NCI-H1417 (cell line): ENCODE measurements at places on chromosomes 4 and X.
A peak's percentile ranks its signal among the peaks of the same experiment; 100 is the strongest.

DNA sequence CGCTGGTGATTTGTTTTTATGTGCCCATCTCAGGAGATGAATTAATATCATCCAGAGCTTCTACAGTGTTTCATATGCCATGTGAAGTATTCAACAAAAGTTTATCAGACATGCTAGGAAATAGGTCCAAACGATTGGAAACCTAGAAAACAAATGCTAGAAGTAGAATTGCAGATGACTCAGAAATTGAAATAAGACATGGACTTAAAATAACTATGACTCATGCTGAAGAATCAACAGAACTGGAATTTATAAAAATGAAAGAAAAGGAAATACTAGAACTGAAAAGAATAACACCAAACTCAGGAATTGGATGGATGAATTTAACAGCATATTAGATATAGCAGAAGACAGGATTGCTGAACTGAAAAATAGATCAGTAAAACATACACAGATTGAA, 172.7 kb upstream of the GIMD1 start:
- no peak for DNase-seq

- no peak for DNase-seq
Observed at GRCh38 chr4:113921089-113921794, 58.2 kb downstream of the ARSJ start.

GRCh38 chr4:8303485-8304281, 34.1 kb downstream of the HTRA3 start:
- no peak for DNase-seq

DNA sequence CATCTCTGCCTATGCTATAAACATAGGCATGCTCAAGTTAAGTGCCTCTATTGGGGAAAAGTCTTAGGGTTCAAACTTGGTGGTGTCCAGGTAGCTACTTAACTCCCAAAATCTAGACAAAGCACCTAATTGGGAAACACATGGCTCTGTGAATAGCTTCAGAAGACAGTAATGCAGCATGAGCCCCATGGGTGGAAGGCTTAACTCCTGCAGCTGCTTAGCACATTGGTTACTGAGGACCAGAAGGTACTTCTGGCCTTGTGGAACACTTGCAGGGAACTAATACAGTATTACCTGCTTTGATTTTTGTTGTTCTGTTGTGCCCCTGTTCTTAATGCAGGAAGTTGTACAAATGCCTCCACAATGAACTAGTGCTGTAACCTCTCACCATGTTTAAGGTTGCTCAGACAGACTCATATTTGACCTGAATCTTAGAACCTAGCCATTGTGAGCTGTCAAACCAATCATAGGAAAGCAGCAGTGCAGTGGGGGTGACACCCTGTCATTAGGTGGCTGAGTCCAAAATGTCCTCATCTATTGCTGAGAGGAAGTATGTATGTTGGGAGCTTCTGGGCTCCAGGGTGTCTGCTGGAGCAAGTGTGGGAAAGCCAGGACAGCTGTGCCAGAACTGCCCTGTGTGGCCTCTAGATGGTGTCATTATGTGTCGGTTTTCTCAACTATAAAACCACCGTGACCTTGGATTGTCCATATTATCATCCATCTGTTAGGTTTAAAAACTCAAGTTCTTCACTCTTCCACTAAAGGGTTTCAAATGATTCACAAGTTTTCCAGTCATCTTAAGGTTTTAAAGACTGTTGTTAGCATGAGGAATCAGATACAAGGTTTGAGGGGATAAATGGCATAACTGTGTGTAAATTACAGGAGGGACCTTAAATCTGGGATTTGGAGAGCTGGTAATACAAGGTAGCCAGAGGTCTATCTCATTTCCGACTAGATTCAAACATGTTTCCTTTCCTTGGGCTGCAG, 69.9 kb upstream of the WDR1 start:
- DNase-seq = no peak

GRCh38 chr4:78185117-78185516, 128.0 kb downstream of the FRAS1 start:
- no peak for DNase-seq

GRCh38 chr4:86313656-86314055, 46.2 kb downstream of the MAPK10 start:
- DNase-seq = no peak

DNA sequence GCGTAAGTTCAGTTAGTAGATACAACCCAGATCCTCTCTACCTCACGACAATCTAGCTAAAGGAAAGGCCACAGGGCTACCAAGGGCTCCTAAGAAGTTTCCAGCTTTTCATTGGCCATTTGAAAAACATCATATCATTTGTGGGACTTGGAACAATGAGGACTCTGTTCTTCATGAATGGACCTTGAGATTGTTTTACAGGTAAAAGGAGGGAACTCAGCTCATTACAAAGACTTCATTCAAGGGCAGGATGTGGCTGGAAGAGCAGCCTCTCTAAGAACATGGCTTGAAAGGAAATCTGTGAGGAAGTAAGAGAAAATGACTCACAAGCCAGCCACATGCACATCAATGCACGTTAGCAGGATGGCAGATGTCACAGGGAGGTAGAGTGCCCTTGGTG, 105.9 kb upstream of the SLC7A11 start:
- DNase-seq = no peak

DNA sequence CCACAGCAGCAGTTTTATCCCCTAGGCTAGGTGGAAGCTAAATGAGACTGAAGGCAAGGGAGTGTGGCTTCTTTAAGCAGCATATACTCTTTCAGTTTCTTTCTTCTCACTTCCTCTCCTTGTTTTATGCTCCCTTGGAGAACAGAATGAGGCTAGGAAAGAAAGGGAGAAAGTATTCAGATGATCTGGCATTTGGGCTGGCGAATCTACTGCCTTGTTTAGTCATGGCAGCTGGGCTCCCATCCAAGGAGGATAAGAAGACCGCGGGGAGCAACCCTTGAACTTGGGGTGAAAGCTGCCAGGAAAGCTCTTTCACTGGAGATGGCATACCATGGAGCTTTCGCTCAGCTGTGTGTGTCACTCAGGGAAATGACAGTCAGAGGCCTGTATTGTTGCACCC, 72.1 kb downstream of the ARHGEF38 start:
- no peak for DNase-seq

- no peak for DNase-seq
Observed at GRCh38 chr4:26964994-26965393, 104.4 kb downstream of the STIM2 start.

DNA sequence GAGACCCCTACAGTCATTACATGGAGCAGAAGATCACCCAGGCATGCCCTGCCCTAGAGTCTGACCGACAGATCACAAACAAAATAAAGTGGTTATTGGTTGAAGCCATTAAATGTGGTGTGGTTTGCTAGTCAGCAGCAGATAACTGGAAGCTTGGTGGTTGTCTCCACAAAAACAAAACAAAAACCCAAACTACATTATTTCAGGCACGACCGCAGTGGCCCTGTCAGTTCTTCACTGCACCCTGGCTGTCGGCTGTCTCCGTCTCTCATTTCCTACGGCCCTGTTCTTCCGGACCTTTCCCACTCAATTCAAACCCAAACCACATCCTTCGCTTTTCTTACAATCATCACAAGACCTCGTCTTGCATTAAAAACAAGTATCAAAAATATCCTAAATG, 521.3 kb upstream of the ZFP42 start:
- DNase-seq = no peak

- no peak for DNase-seq
Observed at GRCh38 chrX:120378570-120378969, 16.7 kb downstream of the ATP1B4 start.

GRCh38 chr4:22408474-22408873, 107.4 kb downstream of the ADGRA3 start:
- DNase-seq = no peak

DNA sequence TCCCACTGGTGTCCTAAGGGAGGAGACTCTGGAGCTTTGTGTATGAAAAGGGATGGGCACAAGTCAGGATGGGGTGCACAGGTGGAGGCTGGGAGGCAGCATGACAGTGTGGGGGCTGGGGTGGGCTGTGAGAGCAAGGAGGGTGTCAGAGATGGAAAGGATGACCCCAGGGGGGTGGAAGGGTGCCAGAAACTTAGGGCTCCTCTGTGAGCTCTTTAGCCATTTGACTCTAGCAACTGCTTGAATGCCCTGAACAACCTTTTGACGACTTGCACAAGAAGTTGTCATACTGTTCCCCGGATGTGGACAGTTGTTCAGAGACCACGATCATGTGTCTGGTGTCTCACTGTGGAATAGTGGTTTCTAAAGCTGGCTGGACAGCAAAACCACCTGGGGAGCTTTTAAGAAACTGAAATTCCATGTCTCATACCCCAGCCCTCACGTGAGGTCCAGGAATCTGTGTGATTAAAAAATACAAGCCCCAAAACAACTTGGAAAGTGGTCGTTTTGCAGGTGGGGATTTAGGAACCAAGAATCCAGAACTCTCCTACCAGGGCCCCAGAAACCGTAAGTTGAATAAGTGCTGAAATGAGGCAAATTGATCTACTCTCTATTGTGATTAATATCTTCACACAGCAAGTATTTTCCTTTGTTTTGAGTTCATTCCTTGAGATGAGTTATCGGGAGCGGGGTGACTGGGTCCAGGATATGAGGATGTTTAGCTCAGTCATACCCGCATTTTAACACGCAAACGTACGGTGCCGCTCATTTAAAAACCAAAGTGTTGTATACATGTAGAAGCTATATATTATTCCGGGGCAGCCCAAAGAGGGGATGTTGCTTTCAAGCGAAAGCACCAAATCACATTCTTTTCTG, 3.4 kb downstream of the RHOH start:
- DNase-seq = no peak

DNA sequence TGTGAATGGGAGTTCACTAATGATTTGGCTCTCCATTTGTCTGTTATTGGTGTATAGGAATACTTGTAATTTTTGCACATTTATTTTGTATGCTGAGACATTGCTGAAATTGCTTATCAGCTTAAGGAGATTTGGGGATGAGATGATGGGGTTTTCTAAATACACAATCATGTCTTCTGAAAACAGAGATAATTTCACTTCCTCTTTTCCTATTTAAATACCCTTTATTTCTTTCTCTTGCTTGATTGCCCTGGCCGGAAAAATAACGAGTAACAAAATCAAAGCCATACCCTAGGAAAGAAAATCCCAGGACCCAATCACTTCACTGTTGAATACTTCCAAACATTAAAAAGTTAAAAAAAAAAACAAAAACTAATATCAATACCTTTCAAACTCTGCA, 67.7 kb upstream of the UGT2B4 start:
- no peak for DNase-seq

GRCh38 chr4:95957759-95958158, 117.9 kb downstream of the PDHA2 start:
- DNase-seq = no peak

DNA sequence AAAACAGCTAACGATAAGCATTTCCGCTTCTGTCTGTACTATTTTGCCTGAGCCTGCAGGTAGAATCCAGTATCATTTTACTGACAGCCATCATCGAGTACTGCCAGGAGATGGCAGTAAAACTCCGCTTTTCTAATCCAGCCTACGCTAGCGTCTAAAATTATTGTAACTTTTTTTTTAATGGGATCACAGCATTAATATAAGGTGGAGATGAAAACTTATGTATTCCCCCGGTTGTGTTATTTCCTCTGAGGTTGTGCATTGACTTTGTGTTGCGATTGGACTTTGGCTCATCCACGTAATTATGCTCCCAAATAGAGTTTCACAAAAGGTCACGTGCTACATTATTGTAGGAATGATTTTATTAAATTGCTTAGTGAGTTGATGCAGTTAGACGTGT, 248.1 kb downstream of the C4orf33 start:
- DNase-seq = peak; percentile 40

GRCh38 chrX:43998374-43998773, 25.2 kb upstream of the NDP start:
- no peak for DNase-seq

DNA sequence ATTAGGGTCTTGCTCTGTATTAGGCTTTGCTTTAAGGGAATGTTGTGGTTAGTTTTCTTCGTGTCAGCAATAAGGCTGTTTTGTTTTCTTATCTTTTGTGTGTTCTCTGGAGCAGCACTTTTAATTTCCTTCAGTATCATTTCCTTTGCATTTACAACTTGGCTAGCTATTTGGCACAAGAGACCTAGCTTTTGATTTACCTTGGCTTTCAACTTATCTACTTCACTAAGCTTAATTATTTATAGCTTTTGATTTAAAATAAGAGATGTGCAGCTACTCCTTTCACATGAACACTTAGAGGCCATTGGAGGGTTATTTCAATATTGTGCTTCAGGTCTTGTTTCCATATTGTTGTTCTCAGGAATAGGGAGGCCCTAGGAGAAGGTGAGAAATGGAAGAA, 68.2 kb downstream of the FAT4 start:
- DNase-seq = no peak

DNA sequence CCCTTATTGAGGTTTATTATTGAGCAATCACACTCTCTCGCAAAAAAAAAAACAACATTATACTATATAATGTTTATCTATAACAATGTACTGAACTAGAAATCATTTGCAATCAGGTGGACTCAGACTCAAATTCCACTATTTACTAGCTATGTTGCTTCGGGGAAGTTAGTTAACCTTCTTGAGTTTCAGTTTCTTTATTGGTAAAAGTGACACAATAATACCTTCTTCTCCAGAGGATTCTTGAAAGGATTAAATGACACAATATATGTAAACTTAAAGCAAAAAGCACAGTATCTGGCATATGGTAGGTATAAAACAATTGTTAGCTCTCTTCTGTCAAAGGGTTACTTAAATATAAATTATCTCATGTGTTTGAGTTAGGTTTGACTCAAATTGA, 31.5 kb upstream of the HDAC8 start:
- no peak for DNase-seq

- DNase-seq = peak; percentile 86
Observed at GRCh38 chr4:165872461-165873297, at the start of gene TLL1. TSS of gene TLL1 (plus strand) at chr4:165873237. CDS start at chr4:165873905, 668 bp downstream.

GRCh38 chrX:150648296-150648940, 44.8 kb upstream of the MTMR1 start:
- DNase-seq = no peak

DNA sequence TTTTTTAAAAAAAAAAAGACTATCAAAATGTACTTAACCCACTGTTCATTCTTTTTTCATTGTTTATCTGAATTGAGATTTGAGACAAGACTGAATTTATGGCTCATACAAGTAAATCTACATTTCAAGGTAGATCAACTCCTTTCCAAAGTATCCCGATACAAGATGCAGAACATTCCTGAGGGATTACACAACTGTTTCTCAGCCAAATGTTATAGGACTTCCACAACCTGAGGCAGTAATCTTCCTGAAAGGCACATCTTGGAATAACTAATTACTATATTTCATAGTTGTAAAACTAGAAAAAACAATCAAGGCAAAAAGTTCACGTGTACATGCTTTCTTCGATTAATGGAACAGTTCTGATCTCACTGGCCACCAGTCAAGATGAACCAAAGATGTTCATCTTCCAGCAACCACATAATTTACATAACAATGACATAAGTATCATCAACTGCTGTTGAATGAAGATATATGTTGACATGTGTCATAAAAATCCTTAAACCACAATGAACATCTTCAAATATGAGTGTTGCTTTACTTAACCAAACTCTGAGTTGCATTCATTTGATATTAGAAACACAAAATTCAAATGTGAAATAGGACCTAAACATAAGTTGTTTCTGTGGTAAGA, 225.2 kb upstream of the DKK2 start:
- no peak for DNase-seq
